NCI-H460 (cell line): ENCODE measurements at places on chromosomes 4 and X. TPM values are rescaled to one million over a fixed set of nuclear protein-coding genes. Genes with fewer than 3 reads are reported as not detected.

Gene MFAP3L
- 5.5 and 6.6 TPM in 2 replicates for total RNA-seq

Gene UGT2A3
- not detected in 2 replicates for total RNA-seq

Gene CXCL1
- total RNA-seq = 507 and 527 TPM in 2 replicates

Gene TBX22
- not detected in 2 replicates for total RNA-seq

Gene SCML2
- total RNA-seq = 12.9 and 16.8 TPM in 2 replicates

Gene LAP3
- total RNA-seq = 60.4 and 63.8 TPM in 2 replicates

Gene CENPVL3
- total RNA-seq = 0.05 TPM in 1 of 2 replicates, not detected in the other

Gene WAS
- 0.20 TPM in 1 of 2 replicates, not detected in the other for total RNA-seq

Gene MAB21L2
- not detected in 2 replicates for total RNA-seq

Gene MBNL3
- 0.07 and 0.12 TPM in 2 replicates for total RNA-seq

Gene ARSJ
- 0.84 and 0.95 TPM in 2 replicates for total RNA-seq

Gene MAGEB3
- total RNA-seq = not detected in 2 replicates

Gene SMC1A
- total RNA-seq = 46.4 and 47.8 TPM in 2 replicates

Gene TREX2
- 0.75 and 1.1 TPM in 2 replicates for total RNA-seq

Gene DCAF16
- total RNA-seq = 27.1 and 30.2 TPM in 2 replicates

Gene CD38
- total RNA-seq = 0.02 TPM in 1 of 2 replicates, not detected in the other

Gene CYLC1
- not detected in 2 replicates for total RNA-seq

Gene BEND4
- not detected in 2 replicates for total RNA-seq

Gene AFP
- total RNA-seq = 0.25 TPM in 1 of 2 replicates, not detected in the other

Gene SLC6A14
- not detected in 2 replicates for total RNA-seq

Gene PAGE4
- total RNA-seq = not detected in 2 replicates

Gene HS6ST2
- 37.8 and 39.1 TPM in 2 replicates for total RNA-seq

Gene LIMCH1
- 295 and 308 TPM in 2 replicates for total RNA-seq

Gene OSTC
- total RNA-seq = 143 and 152 TPM in 2 replicates

Gene CENPI
- total RNA-seq = 26.5 and 26.9 TPM in 2 replicates

Gene CCDC149
- 2.0 and 2.4 TPM in 2 replicates for total RNA-seq

Gene SRPK3
- total RNA-seq = 0.12 and 0.17 TPM in 2 replicates

Gene IL2
- not detected in 2 replicates for total RNA-seq

Gene ITIH6
- 0.02 and 0.03 TPM in 2 replicates for total RNA-seq

Gene PRR27
- total RNA-seq = not detected in 2 replicates

Gene SERPINA7
- not detected in 2 replicates for total RNA-seq

Gene FAT4
- 11.6 and 12.3 TPM in 2 replicates for total RNA-seq

Gene PRDM5
- total RNA-seq = 10.0 and 11.9 TPM in 2 replicates
